HL-60 (cell line): ENCODE measurements at places on chromosomes 12 and 14.

DNA sequence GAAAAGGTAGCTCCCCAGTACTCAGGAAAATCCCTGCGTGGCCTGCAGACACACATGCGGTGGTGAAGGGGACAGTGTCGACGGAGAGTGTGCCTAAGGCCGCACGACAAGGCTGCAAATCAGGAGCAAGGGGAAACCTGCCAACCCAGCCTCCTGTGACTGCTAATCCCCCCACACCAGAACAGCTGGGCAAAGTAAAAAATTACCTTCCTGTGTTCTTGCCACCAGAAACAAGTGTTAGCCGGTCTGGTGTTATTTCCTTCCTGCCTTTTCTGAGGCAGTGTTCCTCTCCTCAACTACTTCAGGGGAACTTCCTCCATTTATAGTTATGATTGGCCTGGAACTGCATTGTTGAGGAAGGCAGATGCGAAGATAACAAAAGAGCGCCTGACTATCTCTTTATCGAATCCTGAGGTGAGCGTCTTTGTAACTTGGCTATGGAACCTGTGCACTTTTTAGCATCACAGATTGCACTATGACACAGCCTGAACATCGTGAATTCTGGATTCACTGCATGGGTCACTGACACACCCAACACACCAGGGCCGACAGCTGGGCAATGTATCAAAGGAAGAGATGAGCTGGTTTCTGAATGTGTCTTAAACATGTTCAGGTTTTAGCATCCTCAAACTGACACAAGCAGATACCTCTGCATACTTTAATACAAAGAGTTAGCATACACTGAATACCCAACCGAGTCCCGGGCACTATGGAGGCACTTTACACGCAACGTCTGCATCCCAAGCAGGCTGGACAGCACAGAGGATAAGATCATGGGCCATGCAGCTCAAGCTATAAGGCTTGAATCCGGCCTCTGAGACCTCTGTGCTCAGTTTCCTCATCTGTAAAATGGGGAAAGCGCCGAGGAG is 28.9 kb downstream of the SLC15A4 start:
- no peak for DNase-seq

DNA sequence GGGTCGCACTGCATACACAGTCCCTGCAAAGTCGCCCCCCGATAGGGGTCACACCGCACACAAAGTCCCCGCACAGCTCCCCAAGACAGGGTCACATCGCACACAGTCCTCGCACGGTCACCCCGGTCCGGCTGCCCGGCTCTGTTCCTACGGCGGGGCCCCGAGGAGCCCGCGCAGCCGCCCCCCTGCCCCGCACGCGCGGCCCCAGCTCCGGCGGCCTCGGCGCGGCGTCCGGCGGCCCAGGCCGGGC is 300 bp downstream of the SSH1 start:
- no peak for DNase-seq

DNA sequence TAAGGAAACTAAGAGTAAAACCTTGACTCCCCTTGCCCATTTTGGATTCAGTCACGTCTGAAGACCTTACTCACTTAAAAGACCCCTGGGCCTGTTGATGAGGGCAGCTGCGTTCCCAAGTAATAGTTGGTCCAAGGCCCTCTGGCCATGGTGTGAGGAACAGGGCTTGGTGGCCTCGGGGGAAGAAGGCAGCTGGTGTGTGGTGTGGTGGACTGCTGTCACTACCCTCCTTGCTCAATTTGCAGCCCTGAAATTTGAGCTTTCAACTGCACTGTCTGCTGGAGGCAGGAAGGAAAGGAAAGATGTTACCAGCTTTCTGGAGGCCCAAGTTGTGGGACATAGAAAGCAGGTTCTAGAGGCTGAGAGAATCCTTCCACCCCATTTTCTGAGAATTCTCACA is 128.2 kb downstream of the SLC38A6 start:
- no peak for DNase-seq

DNA sequence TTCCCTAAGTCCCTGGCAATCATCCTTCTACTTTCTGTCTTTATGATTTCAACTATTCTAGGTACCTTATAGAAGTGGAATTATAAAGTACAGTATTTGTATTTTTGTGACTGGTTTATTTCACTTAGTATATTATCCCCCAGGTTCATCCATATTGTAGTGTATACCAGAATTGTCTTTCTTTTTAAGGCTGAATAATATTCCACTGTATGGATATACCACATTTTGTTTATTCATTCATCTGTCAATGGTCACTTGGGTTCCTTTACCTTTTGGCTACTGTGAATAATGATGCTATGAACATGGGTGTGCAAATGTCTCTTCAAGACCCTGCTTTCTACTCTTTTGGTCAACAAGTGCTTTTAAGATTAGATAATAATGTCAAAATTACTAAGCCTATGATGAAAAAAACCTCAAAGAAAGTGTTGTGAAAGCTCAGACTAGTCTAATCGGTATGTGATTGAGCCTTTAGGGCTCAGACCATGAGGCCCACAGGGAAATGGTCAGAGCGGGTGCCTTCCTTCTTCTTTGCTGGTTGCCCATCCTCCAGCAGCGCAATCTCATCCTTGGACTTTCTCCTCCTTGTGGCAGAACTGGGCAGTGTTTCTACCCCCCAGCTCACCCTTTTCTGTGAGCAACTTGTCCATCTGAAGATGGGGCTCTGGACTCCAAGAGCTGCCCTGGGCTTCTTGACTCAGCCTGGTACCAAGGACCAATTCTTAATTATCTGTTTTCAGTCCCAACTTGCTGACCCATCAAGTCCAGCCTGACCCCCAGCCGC is 105.4 kb downstream of the TTC8 start:
- DNase-seq: no peak

DNA sequence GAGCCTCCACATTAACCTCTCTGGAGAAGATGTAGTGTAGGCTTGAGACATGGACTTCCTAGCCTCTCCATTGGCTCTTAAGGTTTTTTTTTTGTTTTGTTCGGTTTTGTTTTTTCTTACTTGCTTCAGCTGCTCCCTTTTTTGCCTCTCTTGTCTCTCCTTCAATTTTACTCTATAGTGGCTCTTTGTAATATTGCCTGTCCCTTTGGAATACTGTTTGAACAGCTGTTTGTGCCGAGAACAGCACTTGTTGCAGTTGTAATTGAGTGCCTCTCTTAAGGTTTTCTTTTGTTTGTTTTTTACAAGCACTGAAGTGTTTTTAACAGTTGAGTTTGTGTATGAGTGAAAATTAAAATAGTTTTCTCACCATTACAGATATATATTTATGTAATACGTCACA is 567.7 kb downstream of the LRFN5 start:
- DNase-seq: no peak

DNA sequence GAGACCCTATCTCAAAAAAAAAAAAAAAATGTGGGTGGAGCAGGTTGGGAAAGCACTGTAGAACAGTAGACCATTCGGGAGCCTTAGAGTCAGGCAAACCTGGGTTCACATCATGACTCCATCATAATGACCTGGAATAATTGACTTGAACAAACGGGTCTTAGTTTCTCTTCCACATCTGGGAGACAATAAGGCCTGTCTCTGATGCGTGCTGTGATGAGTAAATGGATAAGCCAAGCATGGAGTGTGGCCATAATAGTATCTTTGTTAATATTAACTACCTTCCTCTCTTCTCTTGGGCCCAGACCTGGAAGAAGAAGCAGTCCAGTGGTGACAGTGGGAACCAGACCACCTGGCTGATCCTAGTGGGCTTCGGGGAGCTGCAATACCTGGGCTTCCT is 54.5 kb downstream of the KANSL2 start:
- DNase-seq: no peak

DNA sequence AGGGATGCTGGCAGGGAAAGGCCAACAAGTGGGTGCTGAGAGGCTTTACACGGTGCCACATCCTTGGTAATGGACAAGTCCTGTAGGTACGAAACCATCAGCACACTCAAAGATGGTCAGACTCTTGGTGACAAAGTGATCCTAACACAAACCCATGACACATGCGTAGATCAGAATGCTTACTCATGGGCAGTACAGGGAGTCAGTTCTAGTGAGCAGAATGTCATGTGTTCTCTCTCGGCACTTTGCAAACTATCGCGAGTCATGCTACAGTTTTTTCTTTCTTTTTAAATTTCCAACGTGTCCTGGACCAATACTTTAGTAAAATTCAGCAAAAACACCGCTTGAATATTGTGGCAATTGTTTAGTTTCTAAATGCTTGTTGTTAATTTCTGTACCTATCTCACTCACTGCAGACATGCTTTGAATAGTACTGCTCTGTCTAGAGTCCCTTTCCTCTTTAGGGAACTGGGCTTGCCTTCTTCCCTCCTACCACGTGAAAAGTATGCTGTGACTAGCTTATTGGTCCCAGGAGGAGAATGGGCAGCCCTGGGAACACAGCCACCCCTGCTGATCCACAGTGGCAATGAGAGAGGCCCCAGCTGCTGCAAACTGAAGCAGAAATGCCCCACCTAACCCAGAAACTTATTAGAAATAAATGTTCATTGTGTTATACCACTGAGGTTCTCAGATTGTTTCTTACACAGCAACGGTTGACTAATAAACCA is 62.4 kb downstream of the UBR7 start:
- no peak for DNase-seq

GRCh38 chr12:84842406-84843013 is 70.1 kb downstream of the SLC6A15 start:
- DNase-seq: no peak

GRCh38 chr12:76720068-76720467 is 43.8 kb upstream of the ZDHHC17 start:
- DNase-seq: no peak

DNA sequence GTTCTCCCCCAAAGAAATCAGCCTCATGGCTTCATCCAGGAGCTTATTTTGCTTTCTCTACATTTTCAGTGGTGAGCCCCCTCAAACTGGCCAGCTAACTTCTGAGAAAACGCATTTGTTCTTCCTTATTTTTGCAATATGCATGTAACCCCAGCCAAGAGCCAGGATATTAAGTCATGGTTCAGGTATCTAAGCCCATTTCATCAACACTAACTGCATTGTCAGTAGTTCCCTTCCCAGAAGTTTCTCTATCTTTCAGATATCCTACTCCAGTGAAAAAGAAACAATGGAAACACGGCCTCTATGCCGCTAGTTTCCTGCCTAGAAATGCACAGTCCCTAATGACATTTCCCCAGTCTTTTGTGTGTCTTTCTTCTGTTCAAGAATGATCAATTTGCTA is 102.8 kb upstream of the RASSF8 start:
- DNase-seq: no peak

GRCh38 chr12:130162745-130163460 is 639 bp downstream of the FZD10 start:
- no peak for DNase-seq

GRCh38 chr12:107169200-107169599 is 75.9 kb upstream of the CRY1 start:
- no peak for DNase-seq

- no peak for DNase-seq
Observed at GRCh38 chr12:53938326-53939140, at the start of gene HOXC13. Gene HOXC13 (plus strand): TSS chr12:53938831. CDS start chr12:53938907, 76 bp downstream.

DNA sequence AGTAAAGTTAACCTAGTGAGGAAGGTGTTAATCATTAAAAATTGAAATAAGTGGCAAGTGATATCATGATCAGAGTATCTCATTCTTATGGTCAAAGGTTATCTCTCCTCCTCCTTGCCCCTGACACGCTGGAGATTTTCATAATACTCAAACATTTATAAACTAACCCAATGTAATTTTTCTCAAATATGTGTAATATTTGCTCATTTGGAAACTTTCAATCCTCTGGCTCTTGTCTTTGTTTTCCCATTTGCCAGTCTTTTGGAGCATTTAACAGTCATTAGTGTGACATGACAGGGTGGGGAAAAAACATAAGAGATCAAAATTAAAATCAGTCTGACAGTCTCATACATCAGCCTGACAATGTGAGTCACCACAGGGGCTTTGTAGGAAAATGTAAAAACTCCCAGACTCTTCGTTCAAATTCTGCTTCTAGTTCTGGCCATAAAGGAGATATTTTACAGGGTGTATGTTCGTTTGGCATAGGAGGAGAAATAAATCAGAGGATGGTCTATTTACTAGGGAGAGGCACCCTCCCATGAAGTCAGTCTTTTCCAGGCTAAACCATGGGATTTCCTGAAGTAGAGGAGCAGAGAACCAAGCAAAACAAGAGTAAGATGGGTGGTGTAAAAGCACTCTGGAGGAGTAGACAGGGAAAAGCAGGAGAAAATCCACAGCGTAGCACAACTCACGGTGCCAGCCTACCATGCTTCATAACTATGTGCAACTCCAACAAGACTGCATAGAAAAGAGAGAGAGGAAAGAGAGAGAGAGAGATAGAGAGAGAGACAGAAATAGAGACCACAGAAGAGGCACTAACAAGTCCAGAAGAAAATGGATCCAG is 369.2 kb upstream of the PDE3A start:
- no peak for DNase-seq

DNA sequence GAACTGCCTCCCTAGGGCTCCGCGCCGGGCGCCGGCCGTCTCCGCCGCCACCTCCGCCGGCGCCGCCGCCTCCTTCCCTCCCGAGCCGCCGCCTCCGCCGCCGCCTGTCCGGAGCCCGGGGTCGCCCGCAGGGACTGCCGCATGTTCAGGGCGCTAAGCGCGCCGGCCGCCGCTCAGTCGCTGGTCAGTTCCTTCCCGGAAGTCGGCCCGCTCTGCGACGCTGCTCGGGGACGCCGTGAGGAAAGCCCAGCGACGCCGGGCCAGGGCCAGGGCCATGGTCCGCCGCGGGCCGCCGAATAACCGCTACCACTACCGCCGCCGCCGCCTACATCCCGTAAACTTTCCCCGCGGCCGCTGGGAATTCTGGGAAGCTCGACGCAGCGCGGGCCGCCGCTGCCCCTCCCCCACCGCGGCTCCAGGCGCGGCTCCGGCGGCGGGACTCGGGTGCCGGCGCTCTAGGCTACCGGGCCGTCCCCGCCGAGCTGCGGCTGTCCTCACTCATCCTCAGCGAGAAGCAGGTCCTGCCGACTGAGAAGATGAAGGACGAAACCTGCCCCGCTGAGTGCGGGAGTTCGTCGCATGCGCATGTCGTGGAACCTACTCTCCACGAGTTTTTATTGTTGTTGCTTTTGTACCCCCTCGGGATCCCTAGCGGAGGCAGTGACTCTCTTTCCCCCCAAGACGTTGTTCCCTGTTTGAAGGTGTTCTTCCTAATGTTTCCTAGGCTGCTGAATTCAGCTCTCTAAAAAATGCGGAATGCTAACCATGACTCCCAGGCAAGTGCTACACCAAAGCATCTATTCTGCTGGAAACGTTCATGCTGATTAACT is at the start of gene SAV1:
TSS of gene SAV1 (minus strand) at position 311 of the 830 bp plus-strand sequence. CDS start 339 bp downstream, outside the sequence.
- DNase-seq: peak; percentile 51

DNA sequence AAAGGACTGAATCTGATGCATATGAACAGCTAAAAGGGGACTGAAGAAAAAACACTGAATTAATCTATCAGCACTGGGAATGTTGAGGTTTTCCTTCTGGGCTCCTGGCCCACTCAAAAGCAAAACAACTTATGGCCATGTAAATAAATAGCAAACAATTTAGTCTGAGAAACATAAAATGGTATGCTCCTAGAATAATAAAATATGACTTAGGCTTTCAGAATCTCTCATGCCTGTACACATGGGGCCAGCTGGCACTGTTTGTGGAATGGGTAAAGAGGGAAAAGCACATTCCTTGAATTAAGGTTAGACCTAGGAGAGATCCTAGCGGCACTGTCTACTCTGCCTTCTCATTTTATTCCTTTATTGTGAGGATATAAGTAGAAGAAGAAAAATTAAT is 6.2 kb downstream of the KLHDC2 start:
- DNase-seq: no peak
